ENCODE measurements at places on chromosomes 3 and 15.

DNA sequence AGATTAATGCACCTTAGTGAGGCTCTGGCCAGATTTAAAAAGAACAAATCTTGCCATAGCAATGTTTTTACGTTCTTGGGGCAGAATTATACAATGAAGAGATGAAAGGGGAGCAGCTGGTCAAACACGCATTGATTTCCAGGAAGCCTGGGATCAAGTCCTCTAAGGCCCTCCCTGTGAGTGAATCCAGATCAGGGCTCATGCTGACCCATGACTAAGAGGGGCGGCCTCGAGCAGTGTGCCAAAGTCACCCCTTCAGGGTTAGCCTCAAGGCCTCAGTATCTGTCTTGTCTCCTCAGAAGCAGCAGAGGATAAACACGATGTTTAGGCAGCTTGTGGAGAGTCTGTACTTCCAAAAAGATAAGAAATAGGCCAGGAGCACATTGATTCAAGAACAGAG is 9.3 kb upstream of the RBP1 start:
- no peak for DNase-seq

DNA sequence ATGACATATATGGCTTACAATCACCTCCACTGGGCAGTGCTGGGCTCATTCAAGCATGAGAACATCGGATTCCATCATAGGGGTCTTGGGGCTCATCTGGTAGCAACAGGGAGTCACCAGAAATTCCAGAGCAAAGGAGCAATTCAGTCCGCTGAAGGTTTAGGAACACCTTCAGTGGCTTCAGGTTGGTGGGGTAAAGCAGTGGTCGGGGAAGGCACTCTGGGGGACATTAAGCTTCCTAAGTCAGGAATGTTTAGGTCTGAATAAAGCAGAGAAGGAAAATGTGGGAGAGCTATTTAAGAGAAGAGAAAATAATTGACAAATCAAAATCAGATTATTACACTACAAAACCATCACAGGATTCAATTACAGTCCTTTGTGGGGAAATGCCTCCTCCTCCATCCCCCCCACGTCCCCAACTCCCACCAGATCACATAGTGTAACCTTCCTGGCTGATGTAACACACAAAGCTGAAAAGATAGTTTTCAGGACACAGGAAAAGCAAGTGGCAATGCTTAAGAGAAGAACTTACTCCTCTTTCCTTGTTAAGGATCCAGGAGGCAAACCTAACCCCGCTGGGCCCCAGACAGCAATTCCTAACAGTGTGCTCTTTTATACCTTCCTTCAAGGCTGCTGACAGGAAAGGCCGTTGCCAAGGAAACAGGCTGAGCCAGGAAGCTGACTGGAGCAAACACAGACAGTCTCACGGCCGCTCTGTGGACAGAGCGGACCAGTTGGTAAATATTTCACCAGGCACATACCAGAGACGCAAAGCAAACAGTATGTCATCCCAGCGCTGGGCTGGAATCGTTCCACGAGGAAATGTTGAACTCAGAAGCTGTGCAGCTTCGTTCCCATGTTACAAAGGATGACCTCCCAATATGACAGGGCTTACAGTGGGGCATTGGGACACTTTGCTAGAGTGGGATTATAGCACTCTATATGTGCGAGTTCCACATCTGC is 57.5 kb upstream of the LMCD1 start:
- DNase-seq: no peak

- no peak for DNase-seq
These were observed 24.5 kb upstream of the GOLGA6C start for GRCh38 chr15:75233504-75234190.

GRCh38 chr3:94249491-94250079 is 186.7 kb downstream of the NSUN3 start:
- peak; percentile 72 for DNase-seq

DNA sequence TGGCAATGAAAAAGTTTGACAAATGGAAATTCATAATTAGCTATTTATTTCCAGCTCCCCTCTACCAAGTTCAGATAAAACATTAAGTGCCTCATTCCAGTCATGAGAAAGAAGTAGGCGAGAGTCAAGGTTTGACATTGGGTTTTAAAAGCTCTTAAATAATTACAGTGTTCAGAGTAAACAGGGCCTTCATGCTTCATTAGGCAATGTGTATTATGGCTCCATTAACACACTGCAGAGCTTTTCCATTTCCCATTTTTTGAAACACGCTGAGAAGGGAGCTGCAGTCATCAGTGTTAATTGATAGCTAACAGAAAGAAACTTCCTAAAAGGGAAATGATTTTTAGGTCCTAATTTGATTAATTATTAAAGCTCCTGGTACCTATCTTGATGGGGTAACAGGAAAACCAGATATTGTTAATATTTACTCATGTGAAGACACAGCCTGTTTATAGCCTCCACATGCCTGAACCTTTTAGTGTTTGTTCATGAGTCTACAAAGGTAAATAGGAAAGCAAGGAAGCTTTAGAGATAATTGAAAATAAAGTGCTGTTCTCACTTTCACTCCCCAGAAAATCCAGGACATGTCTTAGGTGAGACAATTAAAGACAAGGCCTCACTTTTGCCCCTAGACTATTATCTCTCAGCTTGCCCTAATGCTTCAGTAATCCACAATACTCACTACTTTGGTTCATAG is 28.7 kb downstream of the SST start:
- DNase-seq: no peak
